ENCODE measurements at places on chromosomes 6 and 20.

- no peak for DNase-seq
Observed at GRCh38 chr20:774016-774659, 5.8 kb upstream of the SLC52A3 start.

- DNase-seq, result no peak
Observed at GRCh38 chr6:133953634-133954415, 801 bp downstream of the TBPL1 start.

GRCh38 chr20:38892091-38892981 lies 33.9 kb upstream of the FAM83D start:
- DNase-seq, result no peak

DNA sequence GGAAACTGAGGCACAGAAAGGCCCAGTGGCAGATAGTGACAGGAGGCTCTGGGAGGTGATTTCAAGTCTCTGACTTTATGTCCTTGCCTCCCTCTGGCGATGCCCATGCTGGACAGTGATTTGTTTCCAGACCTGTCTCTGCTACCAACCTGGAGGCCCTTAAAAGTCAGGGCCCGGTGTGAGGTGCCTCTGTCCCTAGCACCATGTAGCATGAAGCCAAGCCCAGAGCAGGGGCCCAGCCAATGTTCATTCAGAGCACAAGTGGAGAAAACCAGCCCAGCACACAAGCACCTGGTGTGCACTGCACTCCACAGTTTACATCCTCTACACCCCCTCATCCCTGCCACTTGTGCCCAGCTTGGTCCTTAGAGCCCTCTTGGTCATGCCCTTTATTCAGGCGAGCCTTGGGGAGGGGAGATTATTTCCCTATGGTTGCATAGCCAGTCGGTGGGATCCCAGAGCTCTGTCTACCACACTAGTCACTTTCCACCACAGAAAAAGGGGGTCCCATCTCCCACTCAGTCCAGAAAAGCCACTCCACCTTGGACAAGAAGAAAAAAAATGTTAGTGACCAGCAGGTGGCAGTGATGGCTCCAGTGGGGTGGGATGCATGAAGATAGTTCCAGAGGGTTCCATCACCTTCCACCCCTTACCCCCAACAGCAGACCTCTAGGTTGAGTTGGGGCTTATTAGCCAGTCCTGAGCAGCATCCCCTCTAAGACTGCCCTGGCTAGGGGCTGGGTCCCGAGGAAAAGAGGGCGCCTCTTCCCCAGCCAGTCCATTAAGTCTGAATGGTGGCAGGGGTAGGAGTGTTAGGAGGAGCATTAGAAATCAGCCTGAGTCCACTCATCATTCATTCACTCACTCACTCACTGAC lies 30.9 kb downstream of the KIAA1755 start:
- DNase-seq, result no peak

- no peak for DNase-seq
Observed at GRCh38 chr20:50470264-50470858, 39.8 kb upstream of the PTPN1 start.

DNA sequence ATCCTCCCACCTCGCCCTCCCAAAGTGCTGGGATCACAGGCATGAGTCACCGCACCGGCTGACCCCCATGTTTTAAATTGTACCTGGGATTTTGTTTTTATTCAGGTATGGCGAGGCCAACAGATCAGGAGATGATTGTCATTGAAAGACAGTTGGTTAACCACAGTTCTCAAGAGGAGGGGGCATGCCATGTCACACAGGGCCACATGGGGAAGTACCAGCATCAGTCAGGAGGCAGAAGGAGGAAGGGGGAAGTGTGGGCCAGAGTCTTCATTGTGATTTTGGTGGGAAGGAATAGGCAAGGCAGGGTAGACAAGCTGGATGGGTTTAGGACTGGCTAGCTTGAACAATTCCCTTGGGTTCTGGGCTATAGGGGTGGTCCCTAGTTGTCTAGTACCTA lies 9.9 kb upstream of the MMP9 start:
- DNase-seq, result no peak

- DNase-seq, result no peak
Observed at GRCh38 chr20:18388860-18389259, 78.0 kb downstream of the DZANK1 start.

DNA sequence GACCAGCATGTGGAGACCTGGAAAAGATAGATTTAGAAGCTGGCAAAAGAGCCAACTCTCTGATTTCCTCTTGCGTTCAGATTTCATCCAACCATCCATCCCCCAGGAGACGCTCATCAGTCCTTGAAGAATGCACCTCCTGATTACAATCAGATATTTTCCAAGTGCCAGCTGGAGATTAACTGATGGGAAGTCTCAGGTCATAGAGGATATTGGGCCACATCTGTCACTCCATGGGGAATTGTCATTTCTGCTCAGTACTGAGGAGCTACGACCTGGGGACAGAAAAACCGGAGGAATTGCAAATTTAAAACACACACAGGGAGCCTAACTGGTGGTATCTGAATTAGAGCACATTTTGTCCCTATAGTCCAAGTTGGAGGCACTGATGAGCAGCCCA lies 496.2 kb upstream of the SULF2 start:
- no peak for DNase-seq

DNA sequence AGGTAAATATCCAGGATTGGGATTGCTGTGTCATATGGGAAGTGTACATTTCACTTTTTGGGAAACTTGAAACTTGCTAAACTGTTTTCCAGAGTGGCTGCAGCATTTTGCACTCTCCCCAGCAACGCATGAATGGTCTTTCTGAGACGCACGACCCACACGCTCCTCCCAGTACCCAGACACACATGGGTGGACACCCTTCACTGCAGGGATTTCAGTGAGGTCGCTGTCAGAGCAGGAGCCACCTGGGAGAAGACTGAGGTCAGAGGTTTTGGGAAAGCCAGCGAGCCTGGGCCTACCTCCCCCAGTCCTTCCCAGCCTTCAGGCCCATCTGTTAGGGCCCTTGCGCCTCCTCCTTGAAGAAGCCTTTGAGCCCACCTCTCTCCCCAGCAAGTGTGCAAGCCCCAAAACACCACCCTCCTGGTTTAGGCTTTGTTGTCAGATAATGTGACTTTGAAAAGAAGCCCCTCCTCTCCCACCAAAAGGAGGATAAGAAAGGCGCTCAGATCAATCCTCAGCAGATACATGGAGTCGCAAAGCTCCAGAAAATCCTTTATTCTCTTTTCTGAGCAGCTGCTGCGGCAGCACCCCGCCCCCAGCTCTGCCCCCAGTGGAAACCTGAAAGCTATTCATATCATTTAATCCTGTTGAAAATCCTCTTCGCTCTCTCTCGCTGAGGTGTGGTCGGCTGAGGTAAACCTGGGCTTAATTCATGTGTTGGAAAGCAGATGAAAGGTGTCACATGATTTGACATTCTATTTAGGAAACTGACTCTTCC lies 12.7 kb upstream of the JAG1 start:
- no peak for DNase-seq

DNA sequence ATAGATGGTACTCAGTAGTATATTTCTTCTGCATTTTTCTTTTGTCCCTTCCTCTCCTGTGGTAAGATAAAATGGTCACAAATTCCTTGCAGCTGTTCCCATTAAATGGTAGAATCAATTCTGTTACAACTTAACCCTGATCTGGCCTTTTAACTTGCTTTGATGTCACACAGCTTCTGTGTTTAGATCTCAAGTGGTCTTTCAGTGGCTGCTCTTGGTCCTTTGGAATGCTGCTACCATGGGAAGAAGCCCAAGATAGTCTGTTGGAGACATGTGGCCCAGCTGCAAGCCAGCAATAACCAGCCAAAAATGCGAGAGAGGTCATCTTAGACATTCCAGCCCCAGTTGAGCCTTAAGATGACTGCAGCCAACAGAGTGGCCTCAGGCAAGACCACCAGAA lies 429.7 kb downstream of the KIF16B start:
- DNase-seq, result no peak

- no peak for DNase-seq
Observed at GRCh38 chr6:86712039-86712438, 225.3 kb upstream of the HTR1E start.

DNA sequence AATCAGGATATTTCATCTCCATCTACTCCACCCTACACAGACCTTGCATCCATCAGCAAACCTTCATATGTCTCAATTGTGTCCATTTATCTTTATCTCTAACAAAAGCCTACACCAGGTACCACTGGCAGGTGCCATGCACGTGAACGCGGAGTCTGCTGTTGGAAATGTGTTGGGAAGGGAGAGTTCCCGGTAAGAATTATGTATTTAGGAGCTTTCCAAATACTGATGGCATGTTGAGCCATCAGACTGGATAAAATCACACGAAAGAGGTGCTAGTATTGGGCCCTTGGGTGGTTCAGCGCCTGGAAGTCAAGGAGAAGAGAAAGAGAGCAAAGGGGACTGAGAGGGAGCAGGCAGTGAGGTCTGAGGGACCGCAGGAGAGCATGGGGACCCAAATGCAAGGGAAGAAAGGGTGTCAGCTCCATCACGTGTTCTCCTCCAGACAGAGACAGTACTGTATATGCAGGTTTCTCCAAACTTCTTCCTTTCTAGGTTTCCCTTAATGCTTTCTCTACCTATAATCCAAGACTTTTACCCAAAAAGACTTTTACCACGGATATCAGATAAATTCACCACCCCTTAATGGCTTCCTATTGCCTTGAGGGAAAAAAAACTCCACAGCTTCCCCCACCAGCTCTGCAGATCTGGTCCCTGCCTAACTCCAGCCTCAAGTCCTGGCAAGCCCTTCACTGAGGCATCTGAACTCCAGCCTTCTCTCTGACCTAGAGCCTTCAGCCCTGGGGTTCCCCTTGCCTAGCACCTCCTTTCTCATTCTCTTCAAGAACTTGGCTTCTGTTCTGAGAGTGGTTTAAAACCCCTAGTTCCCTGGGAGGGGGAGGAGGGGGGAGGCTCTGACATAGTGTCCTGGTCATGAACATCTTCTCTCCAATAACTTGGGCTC lies 4.8 kb upstream of the ZNF217 start:
- DNase-seq, result no peak

- DNase-seq, result no peak
Observed at GRCh38 chr20:40900666-40901215, 127.9 kb upstream of the TOP1 start.

GRCh38 chr20:40562031-40562430 lies 127.0 kb downstream of the MAFB start:
- DNase-seq, result no peak

DNA sequence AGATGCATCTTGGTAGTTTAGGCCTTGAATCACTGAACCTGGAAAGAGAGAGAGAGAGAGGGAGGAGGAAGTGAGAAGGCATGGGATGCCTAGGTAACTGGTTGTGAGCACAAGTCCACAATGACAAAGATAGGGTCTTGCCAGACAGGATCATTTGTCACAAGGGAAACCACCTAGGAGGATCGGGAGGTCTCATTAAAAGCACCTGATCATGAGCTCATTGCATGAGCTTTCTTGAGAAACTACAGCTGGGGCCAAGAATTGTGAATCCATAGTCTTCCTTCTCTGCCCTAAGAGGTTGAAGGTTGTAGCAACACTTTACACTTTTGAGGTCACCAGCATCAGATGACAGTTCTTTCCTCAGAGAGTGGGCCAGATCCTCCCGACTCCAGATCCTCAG lies 195.7 kb downstream of the CD83 start:
- DNase-seq, result no peak

GRCh38 chr6:144029452-144029851 lies 21.4 kb upstream of the PLAGL1 start:
- DNase-seq, result no peak

DNA sequence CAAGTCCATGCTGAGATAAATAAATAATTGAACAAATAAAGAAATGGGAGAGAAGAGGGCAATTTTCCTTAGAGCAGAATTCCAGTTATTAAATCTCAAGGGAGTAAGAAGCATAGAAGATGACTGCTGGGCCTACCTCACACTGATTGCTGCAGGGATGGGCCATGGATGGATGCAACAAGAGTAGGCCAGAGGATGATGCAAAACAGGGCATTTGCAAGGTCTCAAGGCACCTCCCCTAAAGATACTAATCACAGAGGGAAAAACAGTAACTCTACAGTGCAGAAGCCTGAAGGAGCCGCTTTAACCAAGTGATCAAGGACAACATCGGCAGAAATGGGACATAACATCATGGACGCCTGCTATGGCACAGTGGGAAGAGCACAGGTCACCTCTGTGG lies 1.7 kb upstream of the SCP2D1 start:
- DNase-seq, result no peak

DNA sequence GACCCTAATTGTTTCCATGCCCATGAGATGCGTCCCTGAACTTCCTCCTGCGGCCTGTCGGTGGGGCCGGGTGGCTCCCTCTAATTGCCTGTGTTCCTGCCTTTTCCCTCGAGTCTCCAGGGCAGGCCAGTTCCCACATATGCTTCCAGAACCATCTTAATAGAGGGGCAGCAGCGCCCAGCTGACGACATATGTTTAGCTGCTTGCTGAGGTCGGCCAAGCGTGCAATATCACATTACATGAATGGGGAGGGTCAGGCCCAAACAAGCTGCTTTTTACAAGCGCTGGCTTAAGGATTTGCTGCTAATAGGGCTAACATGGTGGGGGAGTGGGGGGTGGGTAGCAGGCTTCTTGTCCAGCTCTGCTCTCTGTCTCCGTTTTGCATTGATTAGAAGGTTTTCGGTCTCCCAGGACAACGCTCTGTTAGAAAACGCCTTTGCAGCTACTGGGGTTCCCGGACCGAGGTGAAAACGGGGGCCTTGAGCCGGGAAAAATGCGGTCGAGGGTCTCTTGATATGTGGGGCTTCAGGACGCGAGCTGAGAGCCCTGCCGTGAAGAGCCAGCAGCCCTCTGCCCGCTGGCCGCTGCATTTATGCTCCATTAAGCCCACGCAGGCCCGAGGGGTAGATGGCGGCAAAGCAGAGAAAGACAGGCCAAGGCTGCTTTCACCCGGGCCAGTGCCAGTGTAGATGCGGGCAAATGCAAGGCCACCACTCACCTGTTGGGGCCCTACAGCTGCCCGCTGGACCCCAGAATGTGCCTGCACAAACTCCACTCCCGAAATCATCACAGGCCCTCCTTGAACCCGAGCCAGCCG lies 308.5 kb downstream of the BMP7 start:
- DNase-seq, result no peak

DNA sequence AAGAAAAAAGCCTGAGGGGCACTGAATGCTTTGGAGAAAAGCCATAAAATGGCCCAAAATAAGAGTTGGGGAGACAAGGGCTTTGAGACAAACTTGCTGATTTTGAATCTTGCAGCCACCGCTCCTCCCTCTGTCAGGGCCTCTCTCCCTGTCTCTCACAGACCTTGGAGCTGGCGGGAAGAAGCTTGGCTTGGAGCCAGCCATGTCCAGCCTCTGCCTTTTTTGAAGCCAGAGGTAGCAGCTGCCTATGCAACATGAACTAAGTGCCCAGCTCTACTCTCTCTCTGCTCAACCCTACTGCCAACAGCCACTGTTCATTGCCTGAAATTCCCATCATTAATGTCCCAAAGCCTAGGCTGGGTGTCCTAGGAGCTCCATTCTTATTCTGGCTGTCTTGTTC lies 63.7 kb upstream of the CTNNBL1 start:
- DNase-seq, result no peak

GRCh38 chr6:87407561-87407900 lies 241 bp upstream of the CFAP206 start:
- no peak for DNase-seq

DNA sequence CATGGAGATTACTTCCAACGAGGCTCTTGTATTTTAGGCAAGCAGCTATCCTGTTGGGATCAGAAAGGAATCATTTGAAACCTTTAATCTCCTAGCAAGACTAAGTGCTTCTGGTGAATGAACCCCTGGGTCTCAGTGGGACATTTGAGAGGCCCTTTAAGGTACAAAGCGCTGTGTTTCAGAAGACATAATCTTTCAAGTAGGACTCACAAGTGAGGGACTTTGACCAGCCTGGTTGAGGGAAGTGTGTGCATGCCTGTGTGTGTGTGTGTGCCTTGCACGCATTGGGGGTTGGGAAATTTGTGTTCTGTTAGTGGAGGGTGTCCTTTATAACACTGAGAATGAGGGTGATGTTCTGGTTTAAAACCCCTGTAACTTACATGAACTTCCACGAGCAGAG lies 64.4 kb upstream of the KCNG1 start:
- no peak for DNase-seq

- DNase-seq, result no peak
Observed at GRCh38 chr6:118408863-118409262, 139.2 kb upstream of the PLN start.

Data from NCI-H1048 (cell line).